ENCODE measurements at places on chromosomes 13 and 19.
A peak's percentile ranks its signal among the peaks of the same experiment; 100 is the strongest.

- no peak for DNase-seq
Measured at GRCh38 chr13:96214824-96215445, 125.0 kb downstream of the HS6ST3 start.

GRCh38 chr19:30676990-30677679 is 305.0 kb downstream of the ZNF536 start:
- no peak for DNase-seq

GRCh38 chr13:51225029-51225428 is 2.8 kb downstream of the FAM124A start:
- DNase-seq: no peak

GRCh38 chr19:8571006-8571411 is 6.2 kb downstream of the MYO1F start:
- DNase-seq: peak; percentile 15

DNA sequence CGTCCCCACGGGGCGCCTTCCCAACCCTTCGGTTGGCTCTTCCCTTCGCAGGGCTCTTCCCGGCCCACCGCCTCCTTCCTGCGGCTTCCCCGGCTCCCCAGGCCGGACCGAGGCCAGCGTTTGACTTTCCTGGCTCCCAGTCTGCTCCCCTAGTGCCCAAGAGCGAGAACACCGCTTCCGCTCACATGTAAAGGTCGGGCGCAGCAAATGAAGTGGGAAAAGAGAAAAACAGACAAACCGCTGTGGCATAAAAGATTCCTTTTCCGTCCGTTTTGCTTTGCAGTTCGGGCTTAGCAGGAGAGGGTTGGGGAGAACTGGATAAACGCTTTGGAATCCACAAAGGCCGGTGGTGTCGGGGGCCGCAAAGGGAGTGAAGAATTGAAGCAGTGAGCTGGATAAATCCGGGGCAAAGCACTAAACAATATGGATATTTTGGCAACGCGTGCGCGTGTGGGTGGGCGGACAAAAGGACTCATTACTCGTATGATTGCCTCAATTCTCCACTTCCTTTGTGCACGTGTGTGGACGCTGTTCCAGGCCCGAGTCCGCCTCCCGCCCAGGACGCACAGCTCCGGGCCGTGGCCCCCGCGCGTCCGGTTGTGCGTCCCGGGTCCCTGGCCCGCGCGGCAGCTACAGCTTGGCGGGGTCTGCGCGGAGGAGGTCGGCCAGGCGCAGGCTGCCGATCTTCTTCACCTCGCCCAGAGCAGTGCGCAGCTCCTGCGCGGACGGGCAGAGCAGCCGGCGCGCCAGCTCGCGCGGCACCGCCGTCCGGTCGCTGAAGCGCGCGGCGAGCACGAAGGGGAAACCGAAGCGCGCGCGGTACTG is 8.6 kb upstream of the CDX2 start:
- DNase-seq: no peak

GRCh38 chr19:38869836-38870607 is 8.1 kb downstream of the RINL start:
- DNase-seq: no peak

DNA sequence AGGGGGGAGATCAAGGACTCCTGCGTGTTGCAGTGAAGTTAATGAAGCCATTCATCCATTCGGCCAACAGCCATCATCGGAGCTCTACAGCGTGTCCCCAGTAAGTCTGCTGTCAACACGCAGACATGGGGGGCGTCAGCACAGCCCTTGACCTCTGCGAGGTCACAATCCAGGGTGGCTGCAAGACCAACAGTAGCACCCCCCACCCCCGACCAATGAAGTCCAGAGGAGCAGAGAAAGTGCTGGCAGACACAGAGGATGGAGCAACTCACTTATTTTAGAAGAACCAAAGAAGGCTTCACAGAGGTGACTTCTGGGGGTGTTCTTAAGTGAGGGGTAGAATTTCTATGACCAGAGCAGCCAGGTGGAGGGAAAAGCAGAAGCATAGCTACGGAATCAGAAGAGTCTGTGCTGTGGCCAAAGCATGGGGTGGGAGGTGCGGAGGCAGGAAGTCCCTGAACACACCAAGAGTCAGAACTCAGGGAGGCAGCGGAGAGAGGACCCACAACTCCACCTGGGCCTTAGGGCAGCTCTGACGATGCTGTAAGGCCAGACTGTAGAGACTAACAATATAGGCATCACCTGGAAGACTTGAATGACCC is 185.4 kb downstream of the FOXO1 start:
- DNase-seq: no peak

DNA sequence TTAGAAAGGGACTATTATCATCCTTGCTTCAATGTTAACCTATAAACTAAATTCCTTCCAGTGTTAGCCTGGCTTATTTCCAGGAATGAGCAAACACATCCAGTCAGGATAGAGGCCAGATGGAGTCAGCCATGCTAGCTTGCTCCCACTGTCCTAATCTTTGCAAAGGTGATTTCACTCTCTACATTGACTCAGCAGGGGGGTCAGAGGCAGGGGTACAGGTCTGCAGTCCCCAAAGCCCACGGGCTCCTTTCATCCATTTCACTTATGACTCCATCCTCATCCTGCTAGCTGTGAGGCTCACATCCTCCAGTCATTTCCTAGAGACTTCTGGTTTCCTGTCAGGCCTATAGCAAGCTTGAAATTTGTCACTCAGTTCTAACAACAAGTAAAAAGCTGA is 63.4 kb upstream of the CEACAM8 start:
- DNase-seq: no peak

DNA sequence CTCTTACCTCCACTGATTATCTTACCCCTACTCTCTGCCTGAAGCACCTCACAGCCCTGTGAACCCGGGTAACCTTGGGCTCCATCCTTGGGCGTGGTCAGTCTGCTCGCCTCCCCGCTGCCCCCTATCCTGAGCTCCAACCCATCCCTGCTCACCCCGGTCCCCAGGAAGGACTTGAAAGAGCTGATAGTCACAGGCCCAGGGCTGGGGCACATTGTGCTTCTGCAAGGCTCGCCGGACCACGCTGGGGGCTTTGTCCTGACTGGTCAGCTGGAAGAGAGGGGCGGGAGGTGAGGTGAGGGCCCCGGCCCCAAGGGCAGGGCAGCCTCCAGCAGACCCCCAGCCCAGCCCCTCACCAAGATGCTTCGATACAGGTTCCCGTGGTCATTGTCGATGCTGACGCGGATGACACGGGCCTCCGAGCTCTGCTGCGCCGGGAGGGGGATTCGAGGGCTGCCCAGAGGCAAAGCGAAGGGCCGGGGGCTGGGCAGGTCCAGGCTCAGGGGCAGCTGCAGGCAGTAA is 13.0 kb upstream of the EPOR start:
- DNase-seq: no peak

GRCh38 chr13:33158816-33159215 is 126.7 kb downstream of the STARD13 start:
- no peak for DNase-seq
